ENCODE measurements at places on chromosomes 7 and 10.

- DNase-seq: no peak
These were observed 266.3 kb downstream of the PPP1R3A start for GRCh38 chr7:113652501-113652900.

DNA sequence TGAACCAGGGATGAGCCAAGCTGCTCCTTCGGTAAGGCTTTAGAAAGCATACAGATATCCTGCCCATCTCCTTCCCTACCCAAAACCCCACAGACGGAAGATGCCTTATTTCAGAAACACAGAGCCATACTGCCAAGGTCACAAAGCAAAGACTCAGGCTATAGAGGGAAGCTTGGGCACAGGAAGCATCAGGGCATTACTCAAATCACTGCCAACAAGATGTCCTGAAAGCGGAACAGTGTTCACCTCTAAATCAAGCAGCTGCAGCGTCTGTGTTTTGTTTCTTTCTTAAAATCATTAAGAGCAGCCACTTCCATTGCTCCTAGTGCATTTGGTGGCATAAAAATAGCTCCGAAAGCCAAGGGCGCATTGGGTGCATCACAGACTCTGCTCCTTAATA is 307.3 kb downstream of the SORCS1 start:
- DNase-seq: no peak

DNA sequence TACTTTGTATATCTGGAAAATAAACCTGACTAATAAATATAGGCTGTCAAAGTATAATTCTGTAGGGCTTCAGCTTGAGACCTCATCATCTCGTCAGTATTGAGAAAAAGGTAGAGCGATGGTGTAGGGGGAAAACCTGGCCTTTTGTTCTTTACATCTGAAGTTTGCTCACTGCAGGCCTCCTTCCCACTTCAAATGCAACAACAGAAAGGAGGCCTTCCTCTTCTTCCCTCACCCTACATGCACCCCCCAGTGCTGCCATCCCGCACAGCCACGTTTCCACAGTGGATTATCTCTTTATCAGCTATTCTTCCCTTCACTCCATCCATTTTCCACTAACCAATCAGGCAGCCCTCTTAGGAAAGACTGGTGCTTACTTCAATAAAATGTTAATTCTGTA is 112.3 kb downstream of the VTI1A start:
- DNase-seq: no peak

DNA sequence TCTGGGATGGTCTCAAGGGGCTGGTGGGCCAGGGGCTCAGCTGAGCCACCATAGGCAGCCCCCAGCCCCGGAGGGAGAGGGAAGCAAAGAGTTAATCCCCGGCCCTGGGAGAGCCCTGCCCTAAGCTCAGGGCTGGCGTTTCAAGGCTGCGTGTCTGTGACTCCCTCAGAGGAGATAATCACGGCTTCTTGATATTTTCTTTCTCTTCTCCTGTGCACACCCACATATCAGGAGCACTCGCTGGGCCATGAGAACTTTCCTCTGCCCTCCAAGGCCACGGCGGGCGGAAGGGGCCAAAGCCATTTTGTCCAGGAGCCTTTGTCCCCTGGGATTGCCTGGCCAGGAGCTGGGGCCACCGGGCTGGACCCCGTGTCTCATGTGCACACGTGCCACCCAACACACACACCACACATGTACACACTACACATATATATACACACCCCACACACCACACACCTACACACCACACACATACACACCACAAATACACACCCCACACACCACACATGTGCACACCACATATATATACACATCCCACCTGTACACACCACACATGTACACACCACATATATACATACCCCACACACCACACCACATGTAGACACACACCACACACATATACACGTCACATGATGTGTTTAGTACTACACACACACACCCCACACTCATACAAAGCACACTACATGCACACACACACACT is 16.9 kb downstream of the VENTX start:
- no peak for DNase-seq

All from A549 (cell line).